ENCODE measurements at places on chromosomes 2 and 18.

DNA sequence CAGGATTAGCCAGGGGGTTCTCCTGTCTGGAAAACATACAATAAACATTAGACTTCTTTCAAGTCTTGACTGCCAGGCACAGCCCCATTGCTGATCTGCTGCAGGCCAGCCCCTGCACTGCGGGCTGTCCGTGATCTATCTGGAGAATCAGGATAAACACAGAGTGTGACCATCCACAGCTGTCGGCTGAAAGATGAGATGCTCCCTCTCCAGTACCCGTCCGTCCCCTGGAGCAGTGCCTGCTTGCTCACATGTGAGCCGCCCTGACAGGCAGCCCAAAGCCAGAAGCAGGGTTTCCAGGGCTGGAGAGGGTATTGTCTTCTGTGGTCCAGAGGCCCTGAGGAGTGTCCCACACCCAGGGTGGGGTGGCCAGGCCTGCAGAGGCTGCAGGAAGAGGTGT is 46.1 kb upstream of the FOSL2 start:
- DNase-seq: no peak

- DNase-seq: no peak
Measured at GRCh38 chr18:44342162-44342561, 338.5 kb upstream of the SETBP1 start.

- no peak for DNase-seq
Measured at GRCh38 chr2:227973241-227973640, 101.8 kb downstream of the DAW1 start.

DNA sequence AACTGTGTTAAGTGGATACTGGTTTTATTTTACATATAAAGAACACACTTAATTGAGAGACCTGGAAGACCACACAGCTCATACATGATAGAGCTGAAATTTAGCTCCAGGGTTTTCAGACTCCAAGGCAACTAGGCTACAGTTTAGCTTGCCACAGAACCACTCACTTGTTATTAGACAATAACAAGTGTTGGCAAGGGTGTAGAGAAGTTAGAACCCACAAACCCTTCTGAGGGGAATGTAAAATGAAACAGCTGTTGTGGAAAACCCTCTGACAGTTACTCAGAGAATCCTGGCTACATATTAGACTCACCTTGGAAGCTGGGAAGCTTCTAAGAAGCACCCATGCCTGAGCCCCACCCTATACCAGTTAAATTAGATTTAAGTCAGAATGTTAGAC is 75.3 kb downstream of the MAP3K20 start:
- DNase-seq: no peak

DNA sequence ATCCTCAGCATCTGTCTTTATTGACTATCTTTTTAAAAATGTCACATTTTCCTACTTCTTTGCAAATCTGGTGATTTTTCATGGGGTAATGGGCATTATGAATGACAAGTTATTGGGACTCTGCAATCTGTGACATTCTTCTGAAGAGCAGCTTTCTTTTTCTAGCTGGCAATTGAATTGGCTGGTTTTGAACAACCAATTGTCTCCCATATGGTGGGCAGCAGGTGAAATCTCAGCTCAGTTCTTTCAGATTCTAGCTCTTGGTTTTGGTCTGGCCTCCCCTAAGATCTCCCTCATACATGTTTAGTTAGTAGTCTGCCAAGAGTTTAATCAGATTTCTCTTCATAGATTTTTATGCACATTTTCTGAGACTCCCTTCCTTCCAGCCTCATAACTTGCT is 107.9 kb upstream of the EPB41L3 start:
- DNase-seq: no peak

Data from stimulated activated CD4-positive, alpha-beta T cell treated with anti-CD3 and anti-CD28 coated beads, Interleukin-1b, Interleukin-23, amount 100 ng/mL, for 24 hours (primary cell).